ENCODE measurements at places on chromosomes 5 and 9. TPM values are rescaled to one million over a fixed set of nuclear protein-coding genes. Genes with fewer than 3 reads are reported as not detected.

DNA sequence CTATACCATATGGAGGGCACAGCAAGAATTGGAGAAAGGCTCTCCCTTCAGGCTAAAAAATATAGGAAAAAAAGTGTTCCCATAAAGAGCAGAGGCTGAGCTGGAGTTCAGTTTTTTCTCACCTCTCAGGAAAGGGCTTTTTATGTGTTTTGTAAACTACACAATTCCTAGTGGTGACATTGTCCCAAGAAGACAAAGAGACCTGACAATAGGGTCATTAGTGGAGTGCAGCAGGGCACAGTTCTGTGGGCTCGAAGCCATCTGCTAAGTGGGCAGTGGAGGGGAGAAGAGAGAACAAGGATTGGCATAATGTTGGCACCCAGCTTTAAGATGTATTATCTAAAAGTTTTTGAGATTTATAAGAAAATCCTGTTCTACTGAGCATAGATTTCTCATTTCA lies 162.5 kb downstream of the HCN1 start:
- DNase-seq: no peak
- no peak overlapping the region for H3K27ac ChIP-seq
- H3K4me1 ChIP-seq: no peaks in the 10 kb centered on the region
- H3K36me3 ChIP-seq: no peaks in the 10 kb centered on the region

SNCAIP gene
- not detected for total RNA-seq

DNA sequence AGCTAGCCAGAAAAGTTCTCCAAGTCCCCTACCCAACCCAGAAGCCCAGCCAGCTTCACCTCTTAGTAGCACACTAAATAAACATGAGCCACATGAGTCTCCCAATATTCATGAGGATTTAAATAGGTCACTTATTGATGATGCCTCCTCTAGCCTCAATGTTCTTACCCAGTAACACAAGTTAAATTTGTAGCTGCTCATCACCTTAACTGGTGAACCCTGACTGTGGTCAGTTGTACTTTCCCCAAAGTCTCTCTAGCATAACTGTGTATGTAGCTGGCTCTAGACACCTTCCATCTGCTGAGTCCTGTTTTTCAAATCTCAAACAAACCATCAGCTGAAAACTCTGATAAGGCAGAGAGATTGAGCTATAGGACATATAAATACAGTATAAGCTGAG lies 100.3 kb upstream of the ELAVL2 start:
- no peaks in the 10 kb centered on the region for H3K27me3 ChIP-seq
- H3K4me1 ChIP-seq: no peaks in the 10 kb centered on the region
- H3K36me3 ChIP-seq: no peaks in the 10 kb centered on the region
- no peak overlapping the region for H3K27ac ChIP-seq

DNA sequence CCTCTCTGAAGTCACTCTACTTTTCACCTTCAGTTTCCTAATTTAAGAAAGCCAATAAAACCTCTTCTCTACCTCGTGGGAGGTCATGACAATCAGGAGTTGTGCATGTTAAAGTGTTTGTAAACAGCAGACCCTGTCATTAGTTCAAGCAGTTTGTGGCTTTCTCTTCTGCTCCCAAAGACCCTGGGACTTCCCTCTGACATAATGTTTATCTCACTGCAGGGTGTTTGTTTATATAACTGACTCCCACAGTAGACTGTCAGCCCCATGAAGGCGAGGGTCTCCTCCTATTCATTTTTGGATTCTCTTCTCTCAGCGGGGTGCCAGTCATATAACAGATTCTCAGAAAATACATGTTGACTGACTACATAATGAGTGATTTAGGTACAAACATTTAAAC lies 360.0 kb upstream of the ZNF462 start:
- no peaks in the 10 kb centered on the region for H3K4me1 ChIP-seq
- no peak overlapping the region for H3K27ac ChIP-seq
- no peak for DNase-seq
- H3K27me3 ChIP-seq: no peaks in the 10 kb centered on the region

SPINK6 gene
- not detected for total RNA-seq

Data from T-helper 17 cell (primary cell).